ENCODE measurements at places on chromosomes 16 and 17.

DNA sequence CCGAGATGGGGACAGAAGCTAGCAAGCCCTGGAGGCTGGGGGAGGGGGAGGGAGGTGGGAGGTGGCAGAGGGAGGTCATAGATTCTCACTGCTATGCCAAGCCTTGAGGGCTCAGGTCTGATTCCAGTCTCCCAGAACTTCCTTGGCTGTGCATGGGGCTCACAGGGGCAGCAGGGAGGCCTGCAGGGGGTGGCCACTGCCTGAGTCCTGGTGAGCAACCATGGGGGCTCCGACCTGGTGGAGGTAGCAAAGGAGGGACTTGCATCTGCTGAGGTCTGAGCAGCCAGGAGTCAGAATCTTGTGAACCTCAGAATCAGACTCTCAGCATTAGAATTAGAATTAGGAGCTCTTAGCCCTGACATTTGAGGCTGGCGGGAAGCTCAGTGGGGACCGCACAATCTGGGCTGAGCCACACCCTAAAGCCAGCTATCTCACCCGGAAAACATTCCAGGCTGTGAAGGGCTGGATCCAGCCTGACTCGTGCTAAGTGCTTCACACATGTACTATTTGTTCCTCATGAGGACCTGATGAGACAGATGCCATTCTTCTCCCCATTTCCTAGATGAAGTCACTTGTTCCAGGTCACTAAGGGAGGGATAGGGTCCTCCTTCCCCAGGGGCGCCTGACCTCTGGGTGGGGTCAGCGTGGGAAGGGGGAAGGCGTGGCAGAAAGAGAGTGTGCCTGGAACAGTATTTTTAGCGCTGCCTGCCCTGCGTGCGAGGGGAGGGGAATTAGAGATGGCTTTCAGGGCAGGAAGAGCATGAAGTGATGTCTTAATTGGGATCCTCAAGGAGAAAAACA, 17.3 kb upstream of the KCNJ12 start:
- no peak for DNase-seq

DNA sequence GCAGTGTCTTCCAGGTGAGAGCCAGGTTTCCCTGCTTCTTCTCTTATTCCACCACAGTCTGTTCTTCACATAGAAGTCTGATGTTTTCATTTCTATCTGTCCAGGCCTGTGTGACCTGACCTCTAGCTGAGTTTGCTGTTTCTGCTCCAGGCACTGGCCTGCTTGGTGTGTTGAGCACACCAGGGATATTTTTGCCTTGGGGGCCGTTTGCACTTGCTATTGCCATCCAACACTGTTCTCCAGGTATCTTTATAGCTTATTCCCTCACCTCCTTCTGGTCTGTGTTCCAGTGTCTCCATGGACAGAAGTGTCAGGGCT, 41.4 kb downstream of the MRTFB start:
- no peak for DNase-seq

DNA sequence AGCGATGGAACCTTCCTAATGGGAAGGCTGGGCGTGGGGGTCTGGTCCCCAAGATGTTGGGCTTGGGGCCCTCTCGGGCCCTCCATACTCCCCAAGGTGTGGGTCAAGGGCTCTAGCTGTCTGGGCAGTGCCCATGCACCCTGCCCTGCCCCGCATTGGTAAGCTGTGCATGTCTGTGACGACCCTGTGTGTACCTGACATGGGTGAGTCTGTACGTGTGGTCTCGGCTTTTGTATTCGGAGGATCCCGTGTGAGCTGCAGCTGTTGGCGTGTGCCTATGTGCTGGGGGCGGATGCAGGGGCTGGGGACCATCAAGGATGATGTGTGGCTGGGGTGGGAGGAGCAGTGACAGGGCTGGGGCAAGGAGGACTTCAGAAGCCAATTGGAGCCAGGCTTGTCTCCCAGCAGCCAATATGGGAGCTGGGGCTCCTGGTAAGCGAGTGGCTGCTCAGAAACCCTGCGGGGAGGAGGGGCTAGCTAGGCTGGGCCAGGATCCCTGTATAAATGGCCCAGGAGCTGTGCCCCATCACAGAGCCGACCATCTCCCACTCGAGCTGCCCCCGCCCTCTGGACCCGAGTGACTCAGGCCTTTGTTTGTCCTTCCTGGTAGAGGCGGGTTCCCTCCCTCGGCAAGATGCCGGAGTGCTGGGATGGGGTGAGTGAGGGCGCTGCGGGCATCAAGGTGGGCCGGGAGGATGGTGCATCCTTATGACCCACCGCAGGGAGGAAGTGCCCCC, at the start of gene NDRG4:
Gene NDRG4 (plus strand): TSS at position 529 of the 737 bp plus-strand sequence. CDS start 106 bp downstream, at position 635.
- no peak for DNase-seq

DNA sequence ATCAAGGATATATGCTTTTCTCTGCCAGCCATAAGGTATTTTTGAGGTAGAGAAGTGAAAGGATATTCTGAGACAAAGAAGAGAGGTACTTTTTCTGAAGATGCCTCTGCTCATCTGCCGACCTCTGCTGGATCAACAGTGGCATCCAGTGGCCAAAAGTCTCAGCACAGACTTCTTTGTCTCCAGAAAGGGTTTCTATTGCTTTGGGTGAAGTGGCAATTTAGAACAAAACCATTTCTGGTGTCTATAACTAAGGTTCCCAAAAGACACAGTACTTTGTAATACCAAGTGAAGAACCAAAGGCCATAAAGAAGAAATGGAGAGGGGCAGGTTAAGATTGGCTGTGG, 155.2 kb upstream of the C17orf78 start:
- peak; percentile 19 for DNase-seq

DNA sequence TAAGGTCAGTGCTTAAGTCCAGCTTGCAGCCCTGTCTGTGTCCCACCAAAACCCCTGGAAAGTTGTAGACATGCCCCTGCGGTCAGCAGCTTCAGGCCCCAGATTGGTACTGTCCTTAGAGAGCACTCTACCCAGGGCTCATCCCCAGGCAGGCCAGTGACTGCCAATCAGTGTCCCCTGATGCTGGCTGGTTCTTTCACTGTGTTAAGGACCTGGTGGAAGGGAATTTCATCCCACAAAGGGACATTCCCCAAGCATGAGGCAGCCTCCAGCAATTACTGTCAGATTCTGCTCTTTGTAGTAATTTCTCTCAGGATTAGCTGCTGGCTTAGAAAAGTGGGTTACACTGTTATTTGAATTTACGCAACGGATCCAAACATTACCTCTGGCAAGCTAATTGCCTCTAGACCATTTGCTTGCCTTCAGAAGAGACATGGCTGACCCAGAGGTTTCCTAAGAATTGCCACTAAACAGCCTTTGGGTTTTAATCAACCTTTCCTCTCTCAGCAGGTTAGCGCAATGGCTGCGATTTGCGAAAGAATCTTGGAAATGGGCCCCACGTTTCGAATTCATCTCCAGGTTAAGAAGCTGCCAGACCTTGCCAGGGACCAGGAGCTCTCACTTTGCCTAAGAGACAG, 5.9 kb downstream of the IRX6 start:
- no peak for DNase-seq

- no peak for DNase-seq
Measured at GRCh38 chr17:19302791-19303331, 59.7 kb downstream of the B9D1 start.

DNA sequence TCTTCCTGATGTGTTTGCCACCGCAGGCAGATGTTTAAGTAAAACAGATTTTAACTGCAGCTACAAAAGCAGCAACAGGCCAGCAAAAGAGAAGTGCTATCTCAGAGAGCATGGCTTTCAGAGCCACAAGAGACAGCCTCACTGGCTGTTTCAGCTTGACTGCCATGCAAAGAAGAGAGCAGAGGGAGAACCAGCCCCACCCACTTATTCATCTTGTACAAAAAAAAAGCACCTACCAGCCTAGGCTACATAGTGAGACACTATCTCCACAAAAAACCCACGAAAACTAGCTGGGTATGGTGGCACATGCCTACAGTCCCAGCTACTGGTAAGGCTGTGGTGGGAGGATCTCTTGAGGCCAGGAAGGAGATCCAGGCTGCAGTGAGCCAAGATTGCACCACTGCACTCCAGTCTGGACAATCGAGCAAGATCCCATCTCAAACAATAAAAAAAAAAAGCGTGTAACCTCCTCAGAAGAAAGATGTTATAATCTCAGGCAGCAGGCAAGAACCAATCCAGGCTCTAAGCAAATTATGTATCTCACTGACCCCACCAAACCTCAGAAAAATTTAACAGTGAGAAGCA, 30.0 kb downstream of the STH start:
- no peak for DNase-seq

DNA sequence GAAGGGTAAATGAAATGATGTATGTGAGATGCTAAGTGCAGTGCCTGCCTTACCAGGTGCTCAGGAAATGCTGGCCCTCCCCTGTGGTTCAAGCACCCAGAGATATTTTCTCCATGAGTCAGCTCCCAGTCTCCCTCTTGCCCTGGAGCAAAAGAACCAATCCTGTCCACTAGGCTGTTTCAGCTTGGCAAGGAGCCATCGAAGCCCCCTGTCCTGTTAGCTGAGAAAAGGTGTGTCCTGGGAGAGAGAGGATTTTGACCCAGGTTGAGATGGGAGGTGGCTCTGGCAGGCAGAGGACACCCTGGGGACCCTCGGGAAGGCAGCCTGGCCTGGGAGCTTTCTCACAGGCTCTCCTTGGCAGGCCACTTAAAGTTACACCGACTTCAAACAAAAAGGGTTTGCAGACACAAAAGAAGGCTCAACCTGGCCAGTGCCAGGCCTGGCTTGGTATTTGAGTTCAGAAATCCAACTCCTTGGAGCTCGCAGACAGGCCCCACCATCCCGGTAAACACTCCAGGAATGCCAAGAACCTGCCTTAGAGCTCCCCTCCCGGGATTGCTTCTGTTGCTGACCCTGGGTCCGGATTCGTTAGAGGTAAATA, 29.6 kb downstream of the NTN1 start:
- DNase-seq = no peak

DNA sequence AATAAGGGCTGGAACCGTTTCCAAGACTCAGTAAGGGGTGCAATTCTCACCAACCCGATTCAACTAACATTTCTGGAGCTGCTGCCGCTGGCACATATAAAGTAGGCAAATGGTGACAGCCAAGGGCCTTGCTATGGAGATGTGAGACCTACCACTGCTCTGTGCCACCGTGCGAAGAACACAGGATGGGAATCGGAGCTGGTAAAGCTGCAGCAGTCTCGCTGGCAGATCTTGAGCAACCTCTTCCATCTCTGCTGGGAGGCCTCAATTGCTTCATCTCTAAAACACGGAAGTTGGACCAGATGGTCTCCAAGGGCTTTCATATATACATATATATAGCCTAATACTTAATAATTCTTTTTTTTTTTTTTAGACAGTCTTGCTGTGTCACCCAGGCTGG, 128.9 kb upstream of the RCVRN start:
- no peak for DNase-seq

DNA sequence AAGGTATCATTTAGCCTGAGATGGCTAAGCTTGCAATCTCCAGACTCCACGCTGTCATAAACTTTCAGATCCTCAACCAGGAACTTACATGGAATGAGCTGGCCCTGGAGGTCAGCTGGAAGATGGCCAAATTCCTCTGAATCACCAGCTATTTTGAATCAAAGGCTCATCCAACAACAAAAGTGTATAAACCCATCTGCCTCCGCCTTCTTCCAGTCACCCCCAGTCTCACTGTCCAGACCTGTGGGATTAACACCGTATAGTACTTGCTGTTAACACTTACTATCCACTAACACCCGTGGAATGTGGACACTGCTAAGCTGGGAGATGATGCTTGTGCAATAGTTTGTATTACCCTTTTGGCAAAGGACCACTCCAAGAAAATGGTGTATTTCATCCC, 1.9 kb upstream of the LCMT1 start:
- no peak for DNase-seq

- no peak for DNase-seq
Measured at GRCh38 chr16:23753908-23754593, 775 bp upstream of the CHP2 start.

- DNase-seq = no peak
Measured at GRCh38 chr17:28839221-28839620, 3.4 kb downstream of the FAM222B start.

DNA sequence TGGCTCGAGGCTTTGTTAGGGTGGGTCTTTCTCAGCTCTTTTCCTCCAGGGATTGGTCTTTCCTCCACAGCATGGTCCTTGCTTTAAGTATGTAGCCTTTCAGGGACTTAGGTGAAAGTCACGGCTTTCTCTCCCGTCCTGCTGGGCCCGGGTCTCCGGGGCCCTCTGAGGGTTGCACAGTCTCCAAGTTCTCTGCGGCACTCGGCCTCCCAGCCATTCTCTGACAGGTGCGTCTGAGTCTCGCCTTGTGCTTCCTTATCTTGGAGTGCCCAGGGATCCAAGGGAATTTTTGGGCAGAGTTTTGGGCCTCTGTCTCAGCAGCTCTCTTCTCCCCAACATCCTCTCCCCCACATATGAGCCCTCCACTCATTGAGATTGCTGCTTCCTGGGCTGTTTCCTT, 36.6 kb downstream of the ZNF750 start:
- no peak for DNase-seq

- DNase-seq = no peak
Measured at GRCh38 chr17:69575346-69575761, 160.9 kb downstream of the MAP2K6 start.

- DNase-seq = no peak
Measured at GRCh38 chr17:78883533-78884131, 19.4 kb downstream of the CEP295NL start.

DNA sequence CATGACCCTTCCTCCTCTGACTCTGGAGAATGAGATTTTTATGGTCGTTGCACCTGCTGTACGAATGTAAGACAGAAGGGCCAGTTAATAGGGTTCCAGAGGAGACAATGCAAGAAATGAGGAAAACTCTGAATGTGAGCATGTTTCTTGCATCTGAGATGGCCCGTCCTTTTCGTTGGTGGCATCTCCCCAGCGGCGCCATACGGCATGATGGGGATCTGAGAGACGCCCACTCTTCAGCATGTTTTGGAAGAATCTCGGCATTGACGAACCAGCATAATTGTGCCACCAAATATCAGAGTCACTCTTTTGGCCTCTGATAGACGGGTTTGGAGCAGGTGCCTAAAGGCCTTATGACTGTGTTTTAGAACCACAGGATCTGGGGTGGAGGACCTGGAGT, 126.5 kb upstream of the RCVRN start:
- no peak for DNase-seq

DNA sequence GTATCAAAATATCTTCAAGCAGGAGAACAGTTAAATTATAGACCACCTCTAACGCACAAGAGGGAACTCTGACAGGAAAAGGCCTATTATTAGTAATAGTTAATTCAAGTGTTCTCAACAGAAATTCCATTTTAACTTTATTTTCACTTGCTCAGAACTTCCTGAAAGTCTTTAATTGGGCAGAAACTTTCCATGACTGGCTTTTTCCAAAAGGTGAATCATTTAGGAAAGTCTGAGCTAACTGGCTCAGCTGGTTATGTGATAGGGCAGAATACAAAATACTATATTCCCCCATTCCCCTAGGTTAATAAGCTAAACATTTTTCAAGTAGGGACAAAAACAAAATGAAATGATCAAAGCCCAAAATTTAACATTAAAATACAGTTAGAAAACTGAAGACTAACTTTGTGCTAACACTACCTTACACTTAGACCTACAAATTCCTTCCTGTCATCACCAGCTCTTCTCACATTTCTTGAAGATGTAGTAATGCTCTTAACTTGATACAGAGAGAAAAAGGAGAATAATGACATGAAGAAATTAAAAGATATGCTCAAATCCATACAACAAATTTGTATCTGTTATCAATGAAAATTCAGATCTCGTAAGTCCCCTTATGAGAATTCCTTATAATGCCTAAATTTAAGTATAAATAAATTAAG, 31.0 kb downstream of the CFDP1 start:
- DNase-seq = no peak

Data from activated CD4-positive, alpha-beta T cell treated with anti-CD3 and anti-CD28 coated beads, Interleukin-2, amount 50 U/mL, for 1 hour (primary cell).